Stimulated activated CD8-positive, alpha-beta memory T cell treated with anti-CD3 and anti-CD28 coated beads, Interleukin-15, amount 100 ng/mL, for 4 hours (primary cell): ENCODE measurements at places on chromosomes 16 and 17.

- DNase-seq: no peak
Observed at GRCh38 chr16:11363927-11364258, 18.6 kb downstream of the RMI2 start.

- peak; percentile 60 for DNase-seq
Observed at GRCh38 chr16:70523743-70524398, at the start of gene SF3B3. SF3B3 (plus strand) TSS chr16:70523816; CDS start chr16:70526657, 2,841 bp downstream.

GRCh38 chr17:44359458-44360143 lies 4.1 kb downstream of the FAM171A2 start:
- no peak for DNase-seq

DNA sequence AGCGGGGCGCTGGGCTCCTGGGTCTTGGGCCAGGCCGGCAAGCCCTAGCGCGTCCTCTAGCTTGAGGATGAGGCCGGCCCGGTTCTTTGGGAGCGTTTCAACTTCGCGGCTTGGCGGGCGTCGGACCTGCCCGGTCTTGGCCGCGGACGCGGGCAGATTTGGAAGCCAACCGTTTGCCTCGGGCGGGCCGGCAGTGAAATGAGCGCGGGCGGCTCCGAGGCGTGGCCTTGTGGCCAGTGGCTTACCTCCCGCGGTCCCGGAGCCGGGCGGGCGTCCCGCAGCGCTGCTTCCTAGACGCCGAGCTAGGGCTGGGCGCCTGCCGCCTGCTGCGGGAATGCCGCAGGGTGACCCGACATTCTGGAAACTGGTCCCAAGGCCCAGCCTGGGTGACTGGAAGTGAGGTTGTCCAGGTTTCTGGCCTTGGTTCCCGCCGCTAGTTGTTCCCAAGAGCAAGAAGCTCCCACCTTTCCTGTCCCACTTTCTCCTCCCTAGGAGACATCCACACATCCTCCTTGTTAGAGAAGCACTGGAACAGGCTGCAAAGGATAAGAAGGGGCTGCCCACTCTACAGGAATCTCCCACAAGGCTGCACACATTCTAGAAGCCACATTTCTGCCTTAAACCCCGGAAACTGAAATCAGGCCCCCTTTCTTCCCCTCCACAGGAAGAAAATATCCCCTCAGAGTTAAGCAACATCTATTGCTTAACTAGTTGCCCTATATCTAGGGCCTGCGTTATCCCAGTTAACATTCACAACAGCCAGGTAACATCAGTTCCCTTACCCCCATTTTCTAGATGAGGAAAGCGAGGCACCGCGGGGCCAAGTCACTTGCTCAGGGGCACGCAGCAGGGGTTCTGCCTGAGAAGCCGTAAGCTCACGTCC lies 4.5 kb upstream of the CBX8 start:
- no peak for DNase-seq

DNA sequence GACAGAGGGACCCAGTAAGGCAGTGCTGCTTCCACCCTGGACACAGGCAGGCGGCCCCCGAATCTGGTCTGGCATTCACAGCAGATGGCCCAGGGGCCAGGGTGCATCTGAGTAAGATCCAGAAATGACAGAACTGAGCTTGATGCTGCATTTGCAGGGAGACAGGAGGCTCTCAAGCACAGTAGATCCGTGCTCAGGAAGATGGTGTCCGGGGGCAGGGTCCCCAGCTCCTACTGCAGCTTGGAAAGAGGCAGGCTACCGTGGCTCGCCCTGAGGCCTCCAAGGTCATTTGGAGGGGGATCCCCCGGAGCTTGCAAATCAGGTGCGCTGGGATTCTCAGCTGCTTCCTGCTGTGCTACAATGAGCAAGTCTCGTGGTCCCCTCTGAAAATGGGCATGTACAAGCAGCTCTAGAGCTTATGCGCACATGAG lies 2.2 kb downstream of the C16orf95 start:
- no peak for DNase-seq

- DNase-seq: no peak
Observed at GRCh38 chr17:7750321-7750821, 32.8 kb downstream of the DNAH2 start.
